Suprapubic skin (tissue), 4 donors: ENCODE measurements at places on chromosomes 16 and 17. TPM values are rescaled to one million over a fixed set of nuclear protein-coding genes. Genes with fewer than 3 reads are reported as not detected.

The ZNF18 gene
- 16.6 TPM for total RNA-seq

DNA sequence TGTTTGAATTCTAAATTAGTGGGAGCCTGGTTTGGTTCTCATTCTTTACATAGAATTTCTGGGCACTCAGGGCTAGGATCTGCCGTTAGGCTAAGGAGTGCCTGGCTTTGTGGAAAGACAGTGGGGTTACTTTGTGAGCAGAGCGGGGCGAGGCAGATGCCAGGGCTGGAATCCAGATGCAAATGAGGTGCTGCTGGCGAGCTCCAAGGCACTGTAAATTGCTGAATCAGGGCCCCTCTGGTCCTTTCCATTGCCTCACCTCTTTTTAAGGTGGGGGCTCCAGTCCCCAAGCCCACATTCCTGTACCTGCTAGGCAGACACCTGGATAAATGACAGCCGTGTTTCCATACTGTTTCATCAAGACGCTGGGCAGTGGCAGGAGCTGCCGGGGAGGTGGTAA, 33.8 kb downstream of the PIPOX start:
- H3K27me3 ChIP-seq, result no peaks in the 10 kb centered on the region
- no peak for DNase-seq
- peaks cover 19% of the 10 kb centered on the region for H3K4me1 ChIP-seq
- no peak overlapping the region for H3K4me3 ChIP-seq

The FBXW10B gene
- total RNA-seq, result 3.4 TPM

The PRRT2 gene
- total RNA-seq, result 3.7 TPM

DNA sequence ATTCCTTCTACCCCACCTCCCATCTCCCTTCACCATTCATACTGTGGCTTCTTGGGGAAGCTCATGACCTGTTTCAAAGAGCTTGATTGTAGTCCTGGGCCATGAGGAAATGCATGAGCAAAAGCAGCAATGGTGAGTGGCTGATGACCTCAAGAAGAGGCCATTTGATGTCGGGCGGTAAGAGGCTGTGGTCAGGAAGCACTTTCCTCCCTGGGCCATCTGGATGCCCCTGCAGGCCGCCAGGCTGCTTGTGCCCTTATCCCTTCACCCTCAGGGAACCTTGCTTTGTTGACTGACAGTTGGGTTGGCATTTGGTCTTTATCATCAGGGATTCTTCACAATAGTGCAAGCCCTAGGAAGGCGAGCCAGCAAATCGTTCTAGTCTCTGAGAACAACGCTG, 78.3 kb upstream of the TBX2 start:
- DNase-seq, result no peak
- no peaks in the 10 kb centered on the region for H3K27me3 ChIP-seq
- no peak overlapping the region for H3K27ac ChIP-seq
- no peaks in the 10 kb centered on the region for H3K36me3 ChIP-seq

The CDRT15L2 gene
- not detected for total RNA-seq

DNA sequence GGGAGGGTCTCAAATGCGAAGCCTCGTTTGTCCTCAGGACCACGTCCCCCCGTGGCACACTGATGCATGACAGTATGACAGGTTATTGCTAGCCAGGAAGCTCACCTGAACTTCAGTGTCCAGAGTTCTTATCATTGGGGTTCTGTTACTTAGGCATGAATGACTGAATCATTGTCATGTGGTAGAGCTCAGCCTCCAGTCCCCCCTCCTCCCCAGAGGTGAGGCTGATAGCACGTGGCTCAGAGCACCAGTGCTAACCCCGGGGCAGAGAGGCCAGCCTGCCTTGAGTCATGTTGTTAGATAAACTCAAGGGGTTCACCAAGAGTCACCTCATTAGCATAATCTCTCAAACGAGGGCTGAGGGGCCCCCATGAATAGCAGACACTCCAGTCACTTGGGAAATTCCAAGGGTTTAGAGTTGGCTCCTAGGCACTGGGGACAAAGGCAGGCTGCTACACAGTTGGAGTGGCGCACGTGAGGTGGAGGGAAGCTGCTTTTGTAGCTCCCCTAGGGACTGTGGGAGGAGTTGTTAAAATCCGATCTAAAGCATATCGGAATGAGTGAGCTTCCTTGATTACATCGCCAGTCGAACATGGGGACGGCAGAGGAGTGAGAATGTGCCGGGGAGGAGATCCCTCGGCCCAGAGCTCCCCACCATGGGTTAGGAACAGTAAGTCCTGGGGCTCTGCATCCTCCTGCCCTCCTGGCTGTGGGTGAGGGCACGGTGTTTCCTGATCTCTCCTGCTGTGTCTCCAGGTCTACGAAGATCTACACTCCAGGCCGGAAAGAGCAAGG, 18.2 kb downstream of the DHX38 start:
- no peaks in the 10 kb centered on the region for H3K27me3 ChIP-seq
- peaks cover 62% of the 10 kb centered on the region for H3K36me3 ChIP-seq
- H3K4me3 ChIP-seq, result no peak overlapping the region

DNA sequence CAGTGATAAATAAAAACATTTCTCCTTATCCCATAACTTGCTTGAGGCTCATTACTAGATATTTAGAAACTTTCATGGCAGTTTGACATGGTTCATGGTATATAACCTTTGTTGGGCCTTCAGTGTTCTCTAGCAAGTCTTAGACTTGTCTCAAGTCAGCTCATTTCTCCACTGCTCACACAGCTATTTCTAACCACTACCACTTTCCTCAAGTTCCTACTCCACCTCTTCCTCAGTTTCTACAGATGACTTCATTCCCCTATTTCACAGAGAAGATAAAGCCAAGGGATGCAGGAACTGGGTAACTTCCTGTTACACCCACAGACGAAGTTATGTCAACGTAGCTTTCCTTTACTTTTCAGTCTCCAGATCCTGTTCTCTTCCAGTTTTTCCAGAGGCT, 23.2 kb downstream of the NLK start:
- H3K4me1 ChIP-seq, result peaks cover 2% of the 10 kb centered on the region
- no peak for DNase-seq
- no peaks in the 10 kb centered on the region for H3K36me3 ChIP-seq

DNA sequence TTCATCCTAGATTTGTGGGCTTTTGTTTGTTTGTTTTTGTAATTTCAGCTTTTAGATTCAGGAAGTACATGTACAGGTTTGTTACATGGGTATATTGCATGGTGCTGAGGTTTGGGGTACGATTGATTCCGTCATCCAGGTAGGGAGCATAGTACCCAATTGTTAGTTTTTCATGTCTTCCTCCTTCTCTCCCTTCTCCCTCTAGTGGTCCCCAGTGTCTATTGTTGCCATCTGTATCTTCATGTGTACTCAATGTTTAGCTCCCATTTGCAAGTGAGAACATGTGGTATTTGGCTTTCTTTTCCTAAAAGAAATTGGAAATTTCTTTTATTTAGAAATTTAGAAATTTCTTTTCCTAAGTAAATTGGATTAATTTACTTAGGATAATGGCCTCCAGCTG, 37.1 kb upstream of the BCAS3 start:
- no peak for DNase-seq
- peaks cover 8% of the 10 kb centered on the region for H3K4me1 ChIP-seq
- no peak overlapping the region for H3K4me3 ChIP-seq
- H3K27me3 ChIP-seq, result no peaks in the 10 kb centered on the region
- H3K36me3 ChIP-seq, result peaks cover 12% of the 10 kb centered on the region

The HAP1 gene
- 1.2 TPM for total RNA-seq

- DNase-seq, result no peak
- peaks cover 9% of the 10 kb centered on the region for H3K27me3 ChIP-seq
- no peak overlapping the region for H3K27ac ChIP-seq
- no peaks in the 10 kb centered on the region for H3K4me1 ChIP-seq
These were observed 4.0 kb downstream of the ITGAD start for GRCh38 chr16:31397096-31397660.

DNA sequence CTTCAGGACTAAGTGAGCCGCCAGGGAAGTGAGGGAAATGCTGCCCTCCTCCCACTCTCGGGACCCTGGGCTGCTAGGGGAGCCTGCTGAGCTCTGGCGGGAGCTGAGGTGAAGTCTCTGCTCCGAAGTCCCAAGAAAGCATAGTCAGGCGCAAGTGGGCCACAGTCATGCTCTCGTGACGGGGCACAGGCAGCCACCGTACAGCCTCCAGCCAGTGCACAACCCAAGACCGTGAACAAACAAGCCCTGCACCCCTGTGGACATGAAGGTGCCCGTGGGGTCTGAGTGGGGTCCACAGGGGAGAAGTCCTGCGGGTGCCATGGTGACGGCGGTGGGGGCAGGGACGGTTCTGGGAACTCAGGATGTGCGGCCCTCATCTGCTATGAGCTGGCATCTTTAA, 24.7 kb downstream of the ZNF276 start:
- no peaks in the 10 kb centered on the region for H3K27me3 ChIP-seq
- DNase-seq, result no peak

The ZC3H18 gene
- total RNA-seq, result 20.7 TPM

DNA sequence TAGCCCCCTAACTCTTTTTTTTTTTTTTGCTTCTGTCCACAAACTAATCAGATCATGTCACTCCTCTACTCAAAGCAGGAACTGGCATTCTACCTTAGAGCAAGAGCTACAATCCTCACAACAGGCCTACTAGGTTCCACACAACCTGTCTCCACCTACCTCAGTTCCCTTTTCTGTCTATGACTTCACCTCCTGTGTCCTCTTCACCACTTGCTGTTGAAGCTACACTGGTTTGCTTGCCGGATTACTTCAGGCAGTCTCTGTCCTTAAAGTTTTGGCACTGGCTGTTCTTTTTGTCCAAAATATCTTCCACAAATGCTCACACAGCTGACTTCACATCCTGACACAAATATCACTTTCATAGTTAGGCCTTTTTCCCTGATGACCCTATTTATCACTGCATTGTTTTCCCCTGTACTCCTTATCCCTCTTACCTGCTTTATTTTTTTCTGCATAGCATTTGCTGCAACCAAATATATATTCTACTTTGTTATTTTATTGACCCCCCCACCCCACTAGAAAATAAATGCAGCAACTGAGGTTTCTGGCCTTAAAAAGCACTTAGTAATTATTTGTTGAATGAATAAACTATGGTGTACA, 72.0 kb downstream of the KANSL1 start:
- H3K4me1 ChIP-seq, result peaks cover 55% of the 10 kb centered on the region
- H3K27ac ChIP-seq, result no peak overlapping the region
- DNase-seq, result no peak
- no peaks in the 10 kb centered on the region for H3K36me3 ChIP-seq
- H3K27me3 ChIP-seq, result no peaks in the 10 kb centered on the region
- H3K4me3 ChIP-seq, result no peak overlapping the region

GRCh38 chr17:61967729-61968128, 39.9 kb upstream of the INTS2 start:
- H3K27ac ChIP-seq, result no peak overlapping the region
- H3K36me3 ChIP-seq, result peaks cover 85% of the 10 kb centered on the region
- no peak for DNase-seq
- H3K4me1 ChIP-seq, result no peaks in the 10 kb centered on the region
- H3K4me3 ChIP-seq, result no peak overlapping the region

The PRSS36 gene
- 17.8 TPM for total RNA-seq

- H3K36me3 ChIP-seq, result no peaks in the 10 kb centered on the region
- no peaks in the 10 kb centered on the region for H3K27me3 ChIP-seq
- DNase-seq, result no peak
- H3K4me3 ChIP-seq, result no peak overlapping the region
These were observed 34.1 kb downstream of the ABAT start for GRCh38 chr16:8708536-8708935.

DNA sequence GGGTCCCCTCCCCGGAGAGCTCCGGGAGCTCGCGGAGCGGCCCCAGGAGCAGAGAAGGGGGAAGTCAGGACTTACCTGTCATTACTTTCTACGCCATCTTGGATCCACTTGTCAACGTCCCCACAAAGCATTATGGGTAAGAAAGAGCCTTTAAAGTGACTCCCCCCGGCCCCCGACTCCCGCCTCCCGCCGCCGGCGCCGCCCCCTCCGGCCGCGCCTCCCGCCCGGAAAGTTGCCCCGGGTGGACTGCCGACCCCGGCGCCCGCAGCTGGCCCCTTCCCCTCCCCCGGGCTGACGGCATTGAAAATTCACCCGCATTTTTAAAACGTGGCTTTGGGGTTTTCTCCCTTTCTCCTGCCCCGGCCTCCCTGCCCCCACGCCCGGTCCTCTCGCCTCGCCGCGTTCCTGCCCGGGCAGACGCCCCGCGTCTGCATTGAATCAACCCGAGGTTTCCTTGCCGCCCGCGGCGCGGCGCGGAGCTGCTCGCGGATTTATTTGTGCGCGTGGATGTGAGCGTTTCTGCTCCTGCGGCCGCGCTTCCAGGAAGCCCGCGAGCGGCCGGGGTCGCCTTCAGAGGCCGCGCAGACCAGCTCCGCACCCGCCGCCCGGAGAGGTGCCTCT, at the start of gene HELZ:
HELZ (minus strand) TSS at position 124 of the 621 bp plus-strand sequence. CDS start 26,392 bp downstream, outside the sequence.
- peak within 1 kb of the TSS; percentile 88 for H3K27ac ChIP-seq
- H3K4me3 ChIP-seq, result peak within 1 kb of the TSS; percentile 94
- peaks cover 40% of the 10 kb centered on the region for H3K4me1 ChIP-seq
- no peaks in the 10 kb centered on the region for H3K27me3 ChIP-seq
- peak; percentile 85 for DNase-seq

The COIL gene
- total RNA-seq, result 13.4 TPM

DNA sequence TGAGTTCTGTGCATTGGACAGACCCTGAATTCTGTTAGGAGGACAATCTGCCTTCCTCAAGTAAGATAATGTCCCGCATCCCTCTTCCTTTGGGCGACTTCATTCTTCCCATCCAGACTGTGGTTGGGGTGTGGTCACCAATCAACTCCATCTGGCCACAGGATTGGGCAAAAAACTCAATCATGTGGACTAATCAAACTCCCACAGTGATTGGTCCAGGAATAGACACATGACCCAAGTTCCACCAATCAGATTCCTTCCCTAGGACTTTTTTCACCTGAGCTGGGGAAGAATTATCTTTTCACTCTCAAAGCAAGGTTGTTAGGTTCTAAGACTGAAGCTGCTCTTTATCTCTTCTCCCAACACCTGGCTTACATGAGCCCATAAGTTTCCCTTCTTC, 13.2 kb upstream of the NKD1 start:
- no peaks in the 10 kb centered on the region for H3K4me1 ChIP-seq
- no peaks in the 10 kb centered on the region for H3K27me3 ChIP-seq
- no peak overlapping the region for H3K4me3 ChIP-seq
- H3K27ac ChIP-seq, result no peak overlapping the region
- DNase-seq, result no peak

- H3K4me1 ChIP-seq, result peaks cover 28% of the 10 kb centered on the region
- peak overlapping the region; percentile 92 for H3K27ac ChIP-seq
- no peaks in the 10 kb centered on the region for H3K36me3 ChIP-seq
These were observed 477 bp upstream of the OSGIN1 start for GRCh38 chr16:83952587-83952939.

DNA sequence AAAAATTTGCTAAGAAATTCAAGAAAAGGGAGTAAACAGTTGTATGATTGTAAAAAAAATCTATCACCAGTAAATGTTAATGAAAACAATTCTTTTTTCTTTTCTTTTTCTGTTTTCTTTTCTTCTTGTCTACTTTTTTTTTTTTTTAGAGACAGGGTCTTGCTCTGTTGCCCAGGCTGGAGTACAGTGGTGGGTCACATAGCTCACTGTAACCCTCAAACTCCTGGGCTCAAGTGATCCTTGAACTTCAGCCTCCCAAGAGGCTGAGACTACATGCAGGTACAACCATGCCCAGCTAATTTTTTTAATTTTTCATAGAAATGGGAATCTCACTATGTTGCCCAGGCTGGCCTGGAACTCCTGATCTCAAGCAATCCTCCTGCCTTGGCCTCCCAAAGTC, 57.2 kb upstream of the SIAH1 start:
- H3K4me1 ChIP-seq, result peaks cover 8% of the 10 kb centered on the region
- H3K36me3 ChIP-seq, result no peaks in the 10 kb centered on the region

GRCh38 chr16:30409125-30410060, 2.0 kb downstream of the ZNF771 start:
- H3K27ac ChIP-seq, result no peak overlapping the region
- no peak overlapping the region for H3K4me3 ChIP-seq
- no peaks in the 10 kb centered on the region for H3K27me3 ChIP-seq
- H3K36me3 ChIP-seq, result no peaks in the 10 kb centered on the region
- H3K4me1 ChIP-seq, result peaks cover 32% of the 10 kb centered on the region

The HOXB5 gene
- not detected for total RNA-seq

The CNGB1 gene
- not detected for total RNA-seq
